Activated naive CD4-positive, alpha-beta T cell treated with anti-CD3 and anti-CD28 coated beads, Interleukin-2, amount 10 ng/mL, durations not matched to agents 7 days and 5 days (primary cell): ENCODE measurements at places on chromosomes 5 and 9.
A peak's percentile ranks its signal among the peaks of the same experiment; 100 is the strongest.

DNA sequence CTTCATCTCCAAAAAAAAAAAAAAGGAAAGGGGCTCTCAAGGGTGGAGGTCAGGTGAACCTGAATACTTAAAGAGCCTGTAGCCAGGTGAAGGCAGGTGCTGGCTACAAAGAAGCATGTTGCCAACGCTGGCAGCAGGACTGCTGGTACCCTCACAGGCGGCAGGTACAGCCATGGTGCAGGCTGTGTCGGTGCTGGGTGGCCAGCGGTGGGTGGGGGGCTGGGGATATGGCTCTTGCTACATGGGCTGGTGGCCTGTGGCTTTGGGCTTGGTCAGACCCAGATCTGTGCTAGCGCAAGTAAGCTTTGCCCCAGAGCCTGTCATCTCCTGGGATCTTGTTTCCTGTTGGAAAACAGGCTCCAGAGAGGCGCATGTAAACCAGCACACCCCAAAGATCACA lies 86.3 kb upstream of the PHYKPL start:
- DNase-seq = no peak
- no peaks in the 10 kb centered on the region for H3K27me3 ChIP-seq
- H3K4me3 ChIP-seq = no peak overlapping the region
- H3K27ac ChIP-seq = no peak overlapping the region
- no peaks in the 10 kb centered on the region for H3K36me3 ChIP-seq

- DNase-seq = no peak
- H3K36me3 ChIP-seq = no peaks in the 10 kb centered on the region
- no peak overlapping the region for H3K27ac ChIP-seq
These were observed 636.2 kb upstream of the ST8SIA4 start for GRCh38 chr5:101539315-101539714.

- no peaks in the 10 kb centered on the region for H3K27me3 ChIP-seq
- H3K4me1 ChIP-seq = no peaks in the 10 kb centered on the region
- H3K36me3 ChIP-seq = no peaks in the 10 kb centered on the region
- no peak overlapping the region for H3K4me3 ChIP-seq
- no peak overlapping the region for H3K27ac ChIP-seq
These were observed 410.9 kb upstream of the TRPC7 start for GRCh38 chr5:136776022-136776927.

GRCh38 chr5:131521252-131521651 lies 113.8 kb downstream of the RAPGEF6 start:
- no peak overlapping the region for H3K4me3 ChIP-seq
- H3K27ac ChIP-seq = no peak overlapping the region
- no peak for DNase-seq

DNA sequence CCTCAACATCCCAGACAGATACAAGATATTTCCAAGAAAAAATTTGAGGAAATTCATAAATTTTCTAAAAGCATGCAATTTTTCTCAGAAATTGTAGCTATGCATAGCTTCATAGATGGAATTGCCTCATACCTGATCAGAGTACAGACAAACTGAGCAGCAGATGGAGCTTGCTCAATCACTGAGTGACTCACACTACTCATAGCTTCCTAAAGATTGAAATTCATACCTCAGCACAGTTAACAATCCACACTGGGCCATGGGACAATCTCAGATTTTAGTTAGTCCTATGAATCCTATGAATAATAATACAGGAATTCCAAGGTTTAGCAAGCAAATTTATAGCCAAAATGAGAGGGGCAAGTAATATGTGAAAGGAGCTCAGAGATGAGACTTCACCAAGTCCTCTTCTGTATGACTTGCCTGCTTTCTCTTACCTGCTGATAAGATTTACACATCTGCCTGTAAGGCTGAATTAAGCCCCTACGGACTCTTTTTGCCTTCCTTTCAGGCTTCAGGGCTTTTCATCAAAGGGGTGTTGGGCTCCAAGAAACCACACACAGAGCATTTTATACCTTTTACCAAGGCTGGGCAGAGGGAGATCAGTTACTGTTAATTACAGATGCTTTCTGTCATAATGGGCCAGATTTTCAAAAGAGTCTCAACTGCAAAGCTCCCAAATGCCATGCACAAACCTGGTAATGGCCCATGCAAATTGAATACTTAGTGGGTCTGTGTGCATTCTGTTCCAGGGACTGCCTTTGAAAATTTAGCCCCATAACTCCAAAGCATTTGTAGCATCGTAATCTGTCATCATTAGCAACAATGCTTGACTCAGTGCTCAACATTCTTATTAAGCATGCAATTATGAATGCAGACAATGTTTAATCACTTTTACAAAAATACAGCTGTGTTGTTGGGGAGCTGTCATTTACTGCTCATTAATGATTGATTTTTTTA lies 439.3 kb downstream of the DTWD2 start:
- no peak for DNase-seq
- no peaks in the 10 kb centered on the region for H3K36me3 ChIP-seq
- H3K27ac ChIP-seq = no peak overlapping the region
- no peak overlapping the region for H3K4me3 ChIP-seq
- no peaks in the 10 kb centered on the region for H3K27me3 ChIP-seq

DNA sequence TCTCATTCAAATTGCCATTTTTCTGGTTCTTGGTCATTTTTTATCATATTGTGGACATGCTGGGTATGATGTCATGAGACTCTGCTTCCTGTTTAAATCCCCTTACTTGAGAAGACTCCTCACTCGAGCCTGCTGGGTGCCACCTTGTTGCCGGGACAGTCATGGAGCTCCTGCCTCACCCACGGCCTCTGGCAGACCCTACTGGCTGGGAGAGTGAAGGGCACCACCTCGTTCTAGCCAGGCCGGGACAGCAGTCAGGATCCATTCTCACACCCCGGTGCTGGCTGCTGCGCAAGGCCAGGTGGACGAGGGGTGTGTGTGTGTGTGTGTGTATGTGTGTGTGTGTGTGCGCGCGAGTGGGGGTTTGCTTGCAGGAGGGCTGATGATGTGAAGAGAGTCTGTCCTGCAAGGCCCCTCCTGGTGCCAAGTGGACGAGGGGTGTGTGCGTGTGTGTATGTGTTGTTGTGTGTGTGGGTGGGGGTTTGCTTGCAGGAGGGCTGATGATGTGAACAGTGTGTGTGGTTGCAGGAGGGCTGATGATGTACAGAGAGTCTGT lies 4.4 kb downstream of the CEP72 start:
- H3K4me1 ChIP-seq = peaks cover 35% of the 10 kb centered on the region
- H3K27me3 ChIP-seq = no peaks in the 10 kb centered on the region
- no peak overlapping the region for H3K4me3 ChIP-seq
- peaks cover 48% of the 10 kb centered on the region for H3K36me3 ChIP-seq
- peak; percentile 18 for DNase-seq
- H3K27ac ChIP-seq = no peak overlapping the region

DNA sequence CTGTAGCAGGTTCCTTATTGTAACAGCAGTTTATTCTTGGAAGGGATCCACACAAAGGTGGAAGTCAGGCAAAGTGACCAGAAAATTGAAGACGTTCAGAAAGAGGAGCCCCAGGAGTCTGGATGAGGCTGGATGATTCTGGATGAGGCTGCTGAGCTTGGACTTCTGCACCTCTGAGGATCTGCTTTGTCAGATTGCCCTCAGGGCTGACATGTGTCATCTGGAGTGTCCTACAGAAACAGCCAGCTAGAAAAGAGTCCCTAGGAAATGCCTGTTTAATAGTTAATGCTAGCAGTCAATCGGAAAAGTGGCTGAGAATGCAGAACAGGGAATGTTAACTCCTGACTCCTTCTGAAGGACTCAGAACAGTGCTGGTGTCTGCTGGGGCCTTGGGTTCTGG lies 236.4 kb downstream of the LRRC70 start:
- no peak for DNase-seq
- no peaks in the 10 kb centered on the region for H3K4me1 ChIP-seq
- H3K27me3 ChIP-seq = no peaks in the 10 kb centered on the region
- no peak overlapping the region for H3K27ac ChIP-seq
- H3K36me3 ChIP-seq = no peaks in the 10 kb centered on the region

GRCh38 chr5:68167195-68167651 lies 48.3 kb upstream of the PIK3R1 start:
- peaks cover under 1% of the 10 kb centered on the region for H3K27me3 ChIP-seq
- H3K36me3 ChIP-seq = no peaks in the 10 kb centered on the region
- no peaks in the 10 kb centered on the region for H3K4me1 ChIP-seq
- no peak for DNase-seq

- no peaks in the 10 kb centered on the region for H3K36me3 ChIP-seq
- no peak overlapping the region for H3K27ac ChIP-seq
- H3K4me1 ChIP-seq = no peaks in the 10 kb centered on the region
- H3K4me3 ChIP-seq = no peak overlapping the region
These were observed 126.9 kb upstream of the ATP10B start for GRCh38 chr5:160978944-160979343.

- DNase-seq = no peak
- no peak overlapping the region for H3K4me3 ChIP-seq
- H3K4me1 ChIP-seq = no peaks in the 10 kb centered on the region
- H3K36me3 ChIP-seq = no peaks in the 10 kb centered on the region
- no peak overlapping the region for H3K27ac ChIP-seq
These were observed 453.2 kb downstream of the CDH18 start for GRCh38 chr5:19534751-19535150.

GRCh38 chr9:18457510-18457909 lies 16.4 kb upstream of the ADAMTSL1 start:
- DNase-seq = no peak
- no peaks in the 10 kb centered on the region for H3K36me3 ChIP-seq
- H3K4me1 ChIP-seq = no peaks in the 10 kb centered on the region
- no peak overlapping the region for H3K4me3 ChIP-seq
- no peak overlapping the region for H3K27ac ChIP-seq

DNA sequence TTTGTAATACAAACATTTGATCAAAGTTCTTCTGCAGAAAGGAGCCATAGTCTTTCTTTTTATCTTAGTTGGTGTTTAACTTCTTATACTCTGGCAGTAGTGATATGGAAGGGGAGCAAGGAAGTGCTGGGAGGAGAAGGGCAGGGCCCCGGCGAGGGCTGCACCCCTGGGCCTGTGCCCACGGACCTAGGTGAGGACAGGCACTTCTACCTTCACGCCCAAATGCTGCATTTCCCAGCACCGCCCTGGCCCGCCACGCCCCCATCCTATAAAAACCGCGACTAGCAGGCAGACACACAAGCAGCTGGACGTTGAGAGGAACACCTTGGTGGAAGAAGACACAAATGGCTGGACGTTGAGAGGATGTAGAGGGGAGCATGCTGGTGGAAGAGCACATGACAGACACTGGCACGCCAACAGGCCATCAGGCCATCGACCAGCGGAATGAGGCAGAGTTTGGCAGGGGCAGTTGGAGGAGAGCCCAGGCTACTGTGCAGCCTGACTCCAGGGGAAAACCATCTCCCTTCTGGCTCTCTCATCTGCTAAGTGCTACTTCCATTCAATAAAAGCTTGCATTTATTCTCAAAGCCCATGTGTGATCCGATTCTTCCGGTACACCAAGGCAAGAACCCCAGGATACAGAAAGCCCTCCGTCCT lies 81.5 kb upstream of the C9orf72 start:
- H3K36me3 ChIP-seq = no peaks in the 10 kb centered on the region
- H3K4me3 ChIP-seq = no peak overlapping the region
- H3K4me1 ChIP-seq = no peaks in the 10 kb centered on the region
- DNase-seq = no peak

DNA sequence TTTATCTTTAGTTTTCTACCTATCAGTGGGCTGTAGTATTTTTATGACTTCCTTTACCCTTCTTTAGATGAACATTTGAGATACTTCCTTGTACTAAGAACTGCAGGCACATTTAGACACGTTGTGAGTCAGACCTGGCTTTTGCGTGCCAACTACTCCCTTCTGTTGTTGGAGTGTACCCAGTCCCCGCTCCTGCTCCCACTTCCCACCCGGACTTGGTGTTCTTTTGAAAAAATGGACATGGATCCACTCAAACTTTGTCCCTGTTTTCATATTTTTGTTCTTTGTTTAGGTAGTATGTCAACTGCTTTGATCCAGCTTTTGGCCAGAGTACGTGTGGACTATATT lies 60.7 kb downstream of the PARP8 start:
- H3K27me3 ChIP-seq = no peaks in the 10 kb centered on the region
- no peak overlapping the region for H3K27ac ChIP-seq

DNA sequence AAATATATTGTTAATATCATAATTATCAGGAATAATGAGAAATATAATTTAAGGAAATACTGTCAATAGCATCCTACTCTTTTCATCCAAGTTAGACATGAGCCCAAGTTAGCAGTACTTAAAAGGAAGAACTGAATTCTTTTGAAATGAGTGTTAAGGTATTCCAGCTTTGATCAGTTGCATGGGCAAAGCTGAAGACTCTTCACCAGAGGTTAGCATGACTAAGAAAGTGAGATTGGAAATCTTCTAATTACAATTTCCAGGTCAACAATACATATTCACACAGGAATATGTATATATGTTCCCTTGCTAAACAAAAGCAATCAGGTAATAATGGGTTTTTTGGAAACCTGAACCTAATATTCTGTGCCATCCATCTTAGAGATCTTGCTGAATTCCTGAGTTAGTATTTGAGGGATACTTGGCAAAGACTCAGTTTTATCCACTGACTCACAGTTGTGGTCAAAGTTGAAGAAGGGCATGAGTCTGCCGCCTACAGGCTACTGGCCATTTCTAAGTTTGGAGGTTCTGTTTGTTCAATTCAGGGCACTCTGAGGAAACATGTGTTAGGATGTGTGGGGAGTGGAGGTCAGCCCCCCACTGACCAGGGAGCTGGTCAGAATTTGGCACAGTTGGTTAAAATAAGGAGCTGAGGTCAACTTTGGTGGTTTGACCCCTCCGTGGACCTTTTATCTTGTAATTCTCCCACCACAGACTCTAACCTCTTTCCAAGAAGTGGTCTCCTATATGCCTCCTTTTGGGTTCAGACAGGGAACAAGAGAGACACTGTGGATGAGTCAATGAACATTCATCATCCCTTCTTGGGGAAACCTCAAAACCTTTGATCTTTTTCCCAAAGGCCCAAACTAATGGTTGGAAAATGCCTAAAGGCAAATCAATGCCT lies 118.3 kb downstream of the PIK3R1 start:
- H3K4me1 ChIP-seq = no peaks in the 10 kb centered on the region
- no peak overlapping the region for H3K4me3 ChIP-seq
- H3K27ac ChIP-seq = no peak overlapping the region
- peaks cover 5% of the 10 kb centered on the region for H3K27me3 ChIP-seq
- no peak for DNase-seq

DNA sequence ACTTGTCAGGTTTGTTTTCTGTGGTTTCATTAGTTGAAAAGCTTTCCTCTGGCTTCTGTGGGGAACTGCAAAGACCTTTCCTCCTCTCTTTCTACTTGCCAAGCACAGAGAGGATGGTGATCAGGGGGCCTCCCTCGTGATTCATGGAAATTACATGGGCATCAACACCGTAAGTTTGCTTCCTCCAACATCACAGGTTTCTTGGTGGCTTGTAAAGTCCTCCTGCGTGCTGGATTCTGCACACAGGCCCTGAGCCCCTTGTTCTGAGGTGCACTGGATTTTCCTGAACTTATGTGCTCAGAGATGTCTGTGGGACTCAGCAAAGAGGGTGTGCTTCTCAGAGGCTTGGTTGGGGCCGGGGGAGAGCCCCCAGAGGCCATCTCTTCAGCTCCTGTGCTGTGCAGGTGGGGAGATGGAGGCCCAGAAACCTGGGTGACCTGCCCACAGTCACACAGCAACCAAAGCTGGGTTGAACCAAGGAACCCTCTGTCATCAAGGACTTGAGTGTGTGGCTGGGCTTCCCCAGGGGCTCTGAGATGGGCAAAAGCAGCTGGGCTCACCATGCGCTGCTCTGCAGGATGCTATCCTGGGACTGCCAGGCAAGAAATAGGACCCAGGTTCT lies 36.5 kb downstream of the RGS3 start:
- no peak for DNase-seq
- H3K4me3 ChIP-seq = no peak overlapping the region
- peaks cover 11% of the 10 kb centered on the region for H3K4me1 ChIP-seq
